Caki2 (cell line): ENCODE measurements at places on chromosomes 2 and 18.

- DNase-seq = peak; percentile 12
These were observed 84.1 kb downstream of the CDK15 start for GRCh38 chr2:201890453-201890852.

GRCh38 chr2:97727296-97727695 lies 13.9 kb downstream of the ZAP70 start:
- no peak for DNase-seq

DNA sequence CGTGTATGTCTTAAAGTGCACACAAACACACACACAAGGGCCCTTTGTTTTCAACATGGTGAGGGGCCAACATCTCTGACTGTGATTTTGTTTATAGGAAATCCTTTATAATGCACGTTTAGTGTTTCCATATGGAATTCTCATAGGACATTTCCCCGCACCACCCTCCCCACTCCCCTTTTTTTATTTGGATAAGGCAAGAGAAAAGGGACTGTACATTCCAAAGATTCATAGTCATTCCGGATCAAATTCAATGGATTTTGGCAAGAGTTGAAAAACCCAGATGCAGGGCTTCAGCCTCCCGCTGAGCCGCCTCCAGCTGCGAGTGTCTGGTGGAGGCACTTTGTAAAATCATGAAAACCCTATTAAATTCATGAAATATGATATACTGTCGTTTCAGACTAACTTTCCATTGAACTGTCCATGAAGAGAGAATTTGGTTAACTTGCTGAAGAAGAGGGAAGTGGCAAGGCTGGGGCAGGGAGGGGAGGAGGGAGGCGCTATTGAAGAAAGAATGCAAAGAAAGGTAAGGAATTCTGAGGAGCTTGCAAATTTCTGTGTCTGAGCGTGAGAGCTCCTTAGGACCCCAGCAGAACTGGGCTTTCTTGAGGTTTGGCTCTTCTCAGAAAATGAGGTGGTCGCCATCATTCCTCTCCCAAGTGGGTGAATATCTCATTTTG lies 25.8 kb upstream of the SLC14A2 start:
- DNase-seq = no peak

- DNase-seq = peak; percentile 1
These were observed 31.0 kb downstream of the RNF125 start for GRCh38 chr18:32049393-32050171.

GRCh38 chr2:165161510-165161909 lies 42.3 kb downstream of the SCN3A start:
- peak; percentile 56 for DNase-seq

DNA sequence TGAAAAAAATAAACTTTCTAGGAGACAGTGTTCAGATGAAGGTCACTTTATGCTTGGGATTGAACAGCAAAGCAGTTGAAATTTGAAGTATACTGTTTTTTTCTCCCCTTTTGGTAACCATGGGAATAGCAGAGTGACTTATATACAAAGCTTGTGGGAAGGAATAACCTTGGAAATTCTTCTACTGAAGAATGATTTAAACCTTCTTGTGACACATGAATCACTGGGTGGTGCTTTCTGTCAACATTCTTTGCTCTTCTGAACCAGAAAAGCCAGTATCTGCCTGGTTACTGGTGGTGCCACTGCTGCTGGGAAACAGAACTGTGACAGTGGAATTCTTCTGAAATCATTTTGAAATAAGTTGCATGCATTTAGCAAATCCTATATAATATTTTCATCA lies 39.4 kb upstream of the RND3 start:
- DNase-seq = peak; percentile 87

DNA sequence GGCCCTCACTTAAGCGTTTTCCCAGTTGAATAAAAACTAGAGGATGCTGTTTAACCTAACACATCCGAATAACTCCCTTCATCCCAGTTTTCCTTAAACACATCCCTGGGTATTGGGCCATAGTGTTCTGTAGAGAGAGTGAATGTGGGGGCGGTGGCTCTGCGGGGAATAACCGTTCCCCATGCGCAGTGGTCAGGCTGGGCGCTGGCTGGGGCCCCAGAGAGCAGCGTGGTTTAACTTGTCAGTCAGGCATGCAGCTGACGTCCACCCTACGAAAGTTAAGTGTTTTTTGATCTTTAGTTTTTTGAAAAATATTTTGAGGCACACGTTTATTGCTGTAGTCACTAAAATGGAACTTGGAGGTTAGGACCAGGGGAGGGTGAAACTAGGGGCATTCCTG lies 33.7 kb downstream of the CTDP1 start:
- DNase-seq = no peak

GRCh38 chr2:207499114-207499513 lies 30.6 kb upstream of the CREB1 start:
- DNase-seq = no peak

- no peak for DNase-seq
These were observed 169.2 kb downstream of the BCL2 start for GRCh38 chr18:63150326-63150725.

- DNase-seq = no peak
These were observed 1031.8 kb upstream of the ZEB2 start for GRCh38 chr2:145551686-145552085.

DNA sequence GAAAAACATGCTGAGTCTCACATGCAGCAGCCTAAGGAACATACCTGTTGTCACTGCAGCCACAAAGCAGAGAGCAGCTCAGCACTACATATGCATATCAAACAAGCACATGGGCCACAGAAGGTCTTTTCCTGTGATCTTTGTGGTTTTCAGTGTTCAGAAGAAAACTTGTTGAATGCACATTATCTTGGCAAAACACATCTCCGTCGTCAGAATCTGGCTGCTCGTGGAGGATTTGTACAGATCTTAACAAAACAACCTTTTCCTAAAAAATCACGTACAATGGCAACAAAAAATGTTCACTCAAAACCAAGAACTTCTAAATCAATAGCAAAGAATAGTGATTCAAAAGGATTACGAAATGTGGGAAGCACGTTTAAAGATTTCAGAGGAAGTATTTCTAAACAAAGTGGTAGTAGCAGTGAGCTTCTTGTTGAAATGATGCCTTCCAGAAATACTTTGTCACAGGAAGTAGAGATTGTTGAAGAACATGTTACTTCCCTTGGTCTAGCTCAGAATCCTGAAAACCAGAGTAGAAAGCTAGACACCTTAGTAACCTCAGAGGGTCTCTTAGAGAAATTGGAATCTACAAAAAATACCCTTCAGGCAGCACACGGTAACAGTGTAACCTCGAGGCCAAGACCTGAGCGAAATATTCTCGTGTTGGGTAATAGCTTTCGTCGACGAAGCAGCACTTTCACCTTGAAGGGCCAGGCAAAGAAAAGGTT lies 34.1 kb downstream of the ZNF407 start:
- DNase-seq = no peak

DNA sequence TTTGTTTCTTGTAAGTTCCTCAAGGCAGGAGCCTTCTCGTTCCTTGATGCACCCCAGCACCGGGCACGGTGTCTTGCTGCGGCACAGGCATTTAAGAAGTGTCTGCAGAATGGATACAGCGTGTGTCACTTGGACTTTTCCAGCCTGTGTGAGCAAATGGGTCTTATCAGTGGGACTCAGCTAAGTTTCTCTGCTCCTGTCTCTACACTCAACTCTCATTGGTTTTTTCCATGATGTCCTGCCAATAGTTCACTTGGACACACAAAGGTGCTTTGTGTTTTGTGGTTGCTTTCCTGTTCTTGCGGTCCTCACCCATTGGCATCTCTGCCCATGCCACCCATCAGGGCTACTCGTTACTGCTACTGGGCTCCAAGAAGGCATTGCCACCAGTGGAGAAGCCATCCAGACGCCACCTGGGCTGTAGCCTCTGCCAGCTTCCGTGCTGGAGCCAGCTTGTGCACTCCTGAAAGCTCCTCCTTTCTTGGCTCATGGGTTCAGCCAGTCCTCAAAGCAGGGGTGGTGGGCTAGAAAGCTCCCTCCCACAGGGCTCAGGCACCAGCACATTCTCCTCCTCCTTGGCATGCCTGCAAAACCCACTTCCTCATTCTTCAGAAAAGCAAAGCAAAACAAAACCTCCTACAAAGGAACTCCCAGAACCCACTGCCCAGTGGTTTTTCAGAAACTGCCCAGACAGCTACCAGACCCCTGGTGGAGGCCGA lies 41.4 kb downstream of the IL1R2 start:
- peak; percentile 57 for DNase-seq

DNA sequence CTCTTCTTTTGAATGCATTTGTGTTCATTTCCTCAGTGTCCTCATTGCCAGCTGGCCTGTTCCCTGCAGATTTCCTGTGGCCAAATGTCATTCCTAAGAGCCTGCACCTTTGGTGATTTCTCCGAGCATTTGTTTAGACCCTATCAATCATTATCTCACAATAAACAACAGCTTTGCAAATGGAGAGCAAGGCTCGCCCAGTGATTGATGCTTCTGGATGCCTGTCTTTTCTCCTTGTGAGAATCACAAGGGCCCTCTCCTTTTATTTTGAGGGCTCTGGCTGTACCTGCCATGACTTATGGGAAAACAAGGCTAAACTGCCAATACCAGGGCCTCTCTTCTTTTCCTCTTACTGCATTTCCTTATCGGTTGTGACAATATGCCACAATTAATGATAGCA lies 1454.4 kb upstream of the CELF4 start:
- DNase-seq = no peak

GRCh38 chr2:16629044-16629443 lies 36.6 kb downstream of the CYRIA start:
- DNase-seq = no peak

DNA sequence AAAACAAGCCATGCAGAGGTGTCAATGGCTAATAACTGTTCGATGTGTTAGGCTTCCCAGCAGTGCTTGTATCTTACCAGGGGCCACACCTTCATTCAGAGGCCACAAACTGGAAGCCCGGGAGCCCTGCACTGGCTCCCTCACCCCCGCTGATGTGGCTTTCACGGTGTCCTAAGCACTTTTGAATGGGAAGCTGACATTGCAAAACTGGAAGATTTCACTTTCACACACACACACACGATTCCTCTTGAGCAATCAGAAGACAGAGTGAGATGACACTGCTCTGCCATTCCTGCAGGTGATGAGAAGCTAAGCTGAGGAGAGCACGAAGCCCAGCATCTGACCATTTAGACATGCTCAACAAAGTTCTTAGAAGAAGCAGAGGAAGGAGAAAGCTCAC lies 8.6 kb upstream of the ZNF407 start:
- DNase-seq = no peak

DNA sequence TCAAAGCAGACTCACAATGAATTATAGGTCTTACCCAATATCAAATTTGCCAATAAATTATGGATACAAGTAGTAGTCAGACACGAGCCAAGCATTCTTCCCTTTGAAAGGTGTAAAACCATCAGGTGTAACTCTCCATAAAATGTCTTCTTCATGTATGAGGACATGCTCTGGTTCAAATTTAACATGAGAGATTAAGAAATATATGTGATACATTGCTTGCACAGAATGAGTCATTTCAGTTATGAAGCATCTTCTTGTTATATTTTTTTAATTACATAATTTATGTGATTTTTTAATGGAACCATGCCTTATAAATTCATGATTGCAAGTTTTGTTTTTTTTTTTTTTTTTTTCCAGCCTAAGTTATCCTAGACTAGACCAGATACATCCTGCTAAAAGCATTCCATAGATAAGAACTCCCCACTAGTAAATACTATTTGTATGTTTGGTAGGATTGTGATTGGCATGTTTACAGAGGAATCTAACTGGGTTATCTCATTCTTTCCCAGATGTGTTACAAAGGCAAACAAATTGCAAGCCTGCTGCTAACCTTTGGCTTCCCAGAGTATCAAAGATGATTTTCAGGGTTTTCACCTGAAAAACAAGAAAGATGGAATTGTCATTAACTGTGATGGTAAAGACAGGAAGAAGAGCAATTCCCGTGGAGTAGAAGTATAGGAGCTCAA lies 621.9 kb downstream of the XIRP2 start:
- peak; percentile 10 for DNase-seq

- no peak for DNase-seq
These were observed 128.1 kb upstream of the MYCN start for GRCh38 chr2:15812187-15812780.

GRCh38 chr2:26064846-26065245 lies 31.0 kb downstream of the RAB10 start:
- no peak for DNase-seq

DNA sequence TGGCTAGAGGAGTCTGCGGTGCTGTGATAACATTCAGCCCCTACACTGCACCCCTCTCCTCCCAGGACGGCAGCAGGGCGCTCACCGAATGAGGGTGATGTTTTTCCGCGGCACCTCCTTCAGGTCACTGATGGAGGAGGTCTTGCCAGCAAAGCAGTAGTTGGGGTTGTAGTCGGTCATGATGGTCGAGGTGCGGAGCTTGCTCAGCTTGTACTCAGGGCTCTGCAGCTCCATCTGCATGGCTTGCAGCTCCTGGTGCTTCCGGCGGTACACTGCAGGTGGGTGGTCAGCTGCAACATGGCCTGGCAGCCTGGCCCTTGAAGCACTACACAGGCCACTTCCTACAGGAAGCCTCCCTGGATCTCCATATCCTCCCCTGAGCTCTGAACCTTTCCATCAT lies 108.0 kb downstream of the CLIP4 start:
- DNase-seq = no peak

- DNase-seq = no peak
These were observed 204.4 kb upstream of the RASGRP3 start for GRCh38 chr2:33272001-33272400.

GRCh38 chr18:53943326-53943860 lies 281.1 kb downstream of the MBD2 start:
- no peak for DNase-seq

- no peak for DNase-seq
These were observed 1.4 kb downstream of the ALMS1 start for GRCh38 chr2:73386894-73387636.

GRCh38 chr2:70450641-70451250 lies 102.9 kb downstream of the TGFA start:
- no peak for DNase-seq

DNA sequence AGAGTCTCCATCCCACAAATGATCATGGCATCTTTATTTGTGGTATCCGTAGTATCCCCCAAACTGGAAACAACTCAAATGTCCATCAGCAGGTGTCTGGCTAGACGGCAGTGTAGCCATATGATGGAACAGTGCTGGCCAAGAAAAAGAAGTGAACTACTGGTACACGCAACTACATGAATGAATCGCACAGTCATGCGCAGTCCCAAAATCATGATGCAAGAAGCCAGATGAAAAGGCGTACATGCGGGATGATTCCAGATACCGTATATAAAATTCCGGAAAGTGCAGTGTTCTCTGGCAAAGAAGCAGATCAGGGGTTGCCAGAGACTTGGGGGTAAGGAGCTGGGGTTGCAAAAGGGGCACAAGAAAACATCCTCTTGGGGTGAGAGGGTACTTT lies 102.5 kb downstream of the ASAP2 start:
- DNase-seq = no peak
